ENCODE measurements at places on chromosomes 5 and 9.

- DNase-seq, result no peak
These were observed 421.8 kb downstream of the SEMA5A start for GRCh38 chr5:9124071-9124470.

GRCh38 chr5:135038205-135038812, 4.3 kb upstream of the PITX1 start:
- no peak for DNase-seq

GRCh38 chr5:139076111-139076510, 122.1 kb downstream of the SIL1 start:
- DNase-seq, result no peak

- no peak for DNase-seq
These were observed 234.3 kb downstream of the SAXO1 start for GRCh38 chr9:18798508-18799290.

DNA sequence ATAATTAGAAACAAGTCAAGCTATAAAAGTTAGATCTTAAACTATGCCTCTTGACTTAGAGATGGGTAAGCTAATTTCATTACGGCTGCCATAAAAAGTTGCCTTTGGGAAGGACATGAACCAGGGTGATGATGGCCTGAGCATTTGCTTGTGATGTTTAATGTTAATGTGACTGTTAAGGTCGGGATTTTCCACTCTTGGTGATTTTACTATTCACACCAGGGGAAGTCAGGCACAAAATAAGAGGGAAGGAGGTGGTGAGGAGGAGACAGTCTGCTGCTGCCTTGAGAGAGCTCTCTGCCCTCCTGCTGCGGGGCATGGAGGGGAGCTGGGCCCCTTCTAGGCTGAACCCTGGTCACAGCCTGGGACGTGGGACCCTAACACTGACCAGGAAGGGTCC, 34.4 kb downstream of the AHRR start:
- DNase-seq, result no peak

- no peak for DNase-seq
These were observed 6.6 kb downstream of the PTGES start for GRCh38 chr9:129746092-129746777.

- DNase-seq, result no peak
These were observed 95.4 kb upstream of the ANXA1 start for GRCh38 chr9:73056245-73056644.

GRCh38 chr5:136620621-136621020, 255.3 kb upstream of the TRPC7 start:
- no peak for DNase-seq

DNA sequence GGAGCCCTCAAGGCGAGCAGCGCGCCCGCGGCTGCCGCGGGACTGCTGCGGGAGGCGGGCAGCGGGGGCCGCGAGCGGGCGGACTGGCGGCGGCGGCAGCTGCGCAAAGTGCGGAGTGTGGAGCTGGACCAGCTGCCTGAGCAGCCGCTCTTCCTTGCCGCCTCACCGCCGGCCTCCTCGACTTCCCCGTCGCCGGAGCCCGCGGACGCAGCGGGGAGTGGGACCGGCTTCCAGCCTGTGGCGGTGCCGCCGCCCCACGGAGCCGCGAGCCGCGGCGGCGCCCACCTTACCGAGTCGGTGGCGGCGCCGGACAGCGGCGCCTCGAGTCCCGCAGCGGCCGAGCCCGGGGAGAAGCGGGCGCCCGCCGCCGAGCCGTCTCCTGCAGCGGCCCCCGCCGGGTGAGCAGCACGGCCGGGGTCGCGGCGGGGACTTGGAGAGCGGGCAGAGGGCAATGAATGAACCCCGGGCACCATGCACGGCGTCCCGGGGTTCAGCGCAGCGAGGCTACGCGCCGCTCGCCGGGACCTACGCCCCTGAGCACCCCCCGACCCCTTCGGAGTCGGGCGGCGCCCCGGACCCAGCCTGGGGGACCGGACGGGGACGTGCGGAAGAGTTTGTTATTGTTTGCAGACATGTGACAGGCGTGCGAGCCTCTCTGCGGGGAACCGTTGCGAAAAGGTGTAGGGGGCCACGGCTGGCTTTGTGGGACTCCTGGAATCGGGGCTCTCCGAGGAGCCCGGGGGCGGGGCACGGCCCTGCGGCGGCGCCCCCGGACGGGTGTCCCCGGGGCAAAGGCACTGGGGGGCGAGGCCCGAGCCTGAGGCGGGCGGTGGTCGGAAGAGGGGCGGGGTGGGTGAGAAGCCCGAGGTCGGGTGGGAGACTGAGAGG, 553 bp downstream of the MAP3K1 start:
- DNase-seq, result peak; percentile 46

GRCh38 chr5:17400724-17401469, 97.1 kb upstream of the TAF11L2 start:
- no peak for DNase-seq

DNA sequence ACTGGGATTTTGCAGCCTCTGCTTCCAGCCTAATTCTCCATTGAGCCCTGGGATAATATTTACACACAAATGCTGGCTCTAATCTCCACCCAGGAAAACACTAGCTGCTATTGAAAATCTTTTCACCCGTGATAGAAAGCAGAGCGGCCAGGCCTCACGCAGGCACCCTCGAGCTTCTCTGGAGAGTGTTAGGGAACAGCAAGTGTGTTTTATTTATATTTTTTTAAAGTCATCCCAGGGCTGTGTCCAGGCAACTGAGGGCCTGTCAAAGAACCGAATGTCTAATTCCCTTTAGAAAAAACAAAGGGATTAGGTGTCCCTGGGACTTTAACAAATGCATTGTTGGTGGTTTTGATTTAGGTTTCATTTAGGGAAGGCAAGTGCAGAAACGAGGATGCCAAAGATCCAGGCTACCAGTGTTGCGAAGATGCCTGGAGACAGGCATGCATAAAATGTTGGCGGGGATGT, 51.2 kb upstream of the SPRY4 start:
- no peak for DNase-seq

GRCh38 chr5:128234928-128235641, 151.5 kb downstream of the SLC12A2 start:
- no peak for DNase-seq

DNA sequence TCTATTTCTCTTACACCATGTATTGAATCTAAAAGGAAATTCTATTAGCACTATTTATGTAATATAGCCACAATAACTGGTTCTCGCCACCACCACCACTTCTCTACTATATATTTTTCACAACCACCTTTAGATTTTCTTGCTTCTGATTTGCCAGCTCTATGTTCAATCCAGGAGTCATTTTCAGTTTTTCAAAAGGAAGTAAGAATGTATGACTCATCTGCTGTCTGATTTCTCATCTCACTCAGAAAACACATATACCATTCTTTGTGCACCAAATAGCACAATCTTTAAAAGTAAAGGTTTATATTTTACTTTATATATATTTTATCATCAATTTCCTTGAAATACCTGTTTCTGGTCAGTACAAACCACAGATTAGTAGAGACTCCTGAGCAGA, 1127.5 kb downstream of the TAF11L14 start:
- no peak for DNase-seq

- no peak for DNase-seq
These were observed 65.9 kb downstream of the ITGA1 start for GRCh38 chr5:52853650-52854049.

DNA sequence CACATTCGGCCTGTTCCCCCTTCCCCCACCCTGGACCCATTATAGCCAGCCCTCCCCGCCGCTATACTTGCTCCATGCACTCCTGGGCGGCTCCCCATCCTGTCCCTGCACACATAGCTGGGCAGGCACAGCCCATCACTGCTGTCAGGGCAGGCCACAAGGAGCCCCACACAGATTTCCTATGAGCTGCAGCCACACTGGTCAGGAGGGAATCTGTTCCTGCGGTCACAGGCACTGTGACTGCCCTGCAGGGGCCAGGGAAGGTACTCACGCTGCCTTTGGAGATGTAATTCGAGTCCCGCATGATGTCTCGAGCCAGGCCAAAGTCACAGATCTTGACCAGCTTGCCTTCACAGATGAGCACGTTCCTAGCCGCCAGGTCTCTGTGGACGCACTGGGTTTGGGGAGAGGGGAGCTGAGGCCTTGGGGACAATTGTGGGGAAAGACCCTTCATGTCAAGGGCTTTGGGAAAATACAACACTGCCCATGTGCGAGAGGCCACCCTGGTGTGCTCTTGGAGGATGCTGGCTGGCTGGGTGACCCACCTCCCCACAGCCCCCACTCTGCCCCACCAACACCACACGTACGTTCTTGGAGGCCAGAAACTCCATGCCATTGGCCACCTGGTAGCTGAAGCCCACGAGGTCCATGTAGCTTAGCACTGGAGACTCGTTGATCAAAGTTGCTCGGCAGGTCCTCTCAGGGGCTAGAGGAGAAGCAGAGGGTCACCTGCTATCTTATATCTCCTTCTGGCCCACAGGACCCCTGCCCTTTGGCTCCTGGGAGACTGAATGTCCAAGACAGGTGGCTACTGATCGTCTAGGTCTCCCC, 34.5 kb upstream of the CSF1R start:
- no peak for DNase-seq
